ENCODE measurements at places on chromosomes 16 and 17.

DNA sequence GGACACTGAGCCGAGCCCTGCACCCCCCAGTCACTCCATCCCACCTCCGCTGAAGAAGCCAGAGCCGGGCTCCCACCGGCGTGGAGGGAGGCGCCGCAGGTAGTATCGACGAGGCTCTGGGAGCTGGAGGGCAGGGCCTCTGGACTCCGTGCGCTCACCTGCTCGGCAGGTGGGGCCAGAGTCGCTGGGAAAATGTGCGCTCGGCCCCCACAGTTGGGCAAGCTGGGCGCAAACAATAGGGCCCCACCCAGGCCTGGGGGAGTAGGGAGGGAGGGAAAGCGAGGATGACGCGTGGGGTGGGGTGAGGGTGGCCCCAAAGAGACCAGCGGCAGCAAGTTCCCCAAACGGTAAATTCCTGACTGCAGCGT lies 668 bp downstream of the JUP start:
- DNase-seq: no peak

GRCh38 chr16:3471518-3472176 lies 23.6 kb downstream of the C16orf90 start:
- DNase-seq: no peak

DNA sequence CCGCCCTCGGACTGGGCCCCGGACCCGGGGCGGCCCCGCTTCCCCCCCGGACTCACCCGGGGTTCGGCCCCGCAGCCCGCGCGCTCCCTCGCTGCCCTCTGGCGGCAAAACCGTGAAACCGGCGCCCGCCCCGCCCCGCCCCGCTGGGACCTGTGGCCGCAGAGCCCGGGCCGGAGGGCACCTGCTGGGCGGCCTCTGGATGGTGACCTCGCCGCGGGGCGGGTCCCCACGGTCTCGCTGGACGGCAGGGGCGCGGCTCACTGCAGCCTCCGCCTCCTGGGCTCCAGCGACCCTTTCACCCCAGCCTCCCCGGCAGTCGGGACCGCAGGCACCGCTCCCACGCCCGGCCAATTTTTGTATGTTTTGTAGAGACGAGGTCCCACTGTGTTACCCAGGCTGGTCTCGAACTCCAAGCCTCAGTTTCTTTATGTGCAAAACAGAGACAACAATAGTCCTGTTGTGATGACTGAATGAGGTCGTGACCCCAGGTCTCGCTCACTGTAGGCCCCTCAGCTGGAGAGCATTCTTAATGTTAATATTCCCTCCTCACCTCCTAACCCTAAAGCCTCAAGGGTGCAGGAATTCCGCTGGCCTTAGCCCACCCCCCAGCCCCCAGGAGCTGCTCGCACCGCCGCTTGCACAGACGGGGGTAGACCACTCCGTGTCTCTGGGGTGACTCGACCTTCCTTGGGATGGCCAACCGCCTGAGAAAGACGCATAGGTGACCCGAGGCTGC lies 33.7 kb upstream of the RPH3AL start:
- peak; percentile 64 for DNase-seq

GRCh38 chr17:77274096-77274845 lies 133.5 kb downstream of the SEC14L1 start:
- no peak for DNase-seq

GRCh38 chr17:3531266-3532101 lies 26.1 kb downstream of the TRPV3 start:
- DNase-seq: no peak

- no peak for DNase-seq
Observed at GRCh38 chr17:320139-320538, 32.5 kb downstream of the RPH3AL start.

GRCh38 chr16:53673189-53673588 lies 30.5 kb downstream of the RPGRIP1L start:
- no peak for DNase-seq

- no peak for DNase-seq
Observed at GRCh38 chr16:7834771-7835431, 502.3 kb downstream of the RBFOX1 start.

DNA sequence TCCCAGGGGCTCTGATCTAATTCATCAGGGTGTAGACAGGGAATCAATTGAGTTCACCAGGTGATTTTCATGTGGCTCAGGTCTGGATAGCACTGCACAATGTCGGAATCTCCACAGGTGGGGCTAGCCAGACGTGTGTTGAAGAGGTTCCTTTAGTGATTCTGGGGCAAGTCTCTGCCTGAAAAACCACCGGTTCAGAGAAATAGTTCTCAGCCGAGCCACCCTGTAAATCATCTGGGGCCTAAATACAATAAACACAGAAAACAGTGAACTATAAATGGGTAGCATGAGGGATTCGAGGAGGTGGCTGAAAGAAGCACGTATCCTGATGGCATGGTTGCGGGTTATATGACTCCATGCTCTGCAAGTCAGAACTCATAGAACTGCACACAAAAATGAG lies 21.3 kb downstream of the ASPA start:
- DNase-seq: no peak

DNA sequence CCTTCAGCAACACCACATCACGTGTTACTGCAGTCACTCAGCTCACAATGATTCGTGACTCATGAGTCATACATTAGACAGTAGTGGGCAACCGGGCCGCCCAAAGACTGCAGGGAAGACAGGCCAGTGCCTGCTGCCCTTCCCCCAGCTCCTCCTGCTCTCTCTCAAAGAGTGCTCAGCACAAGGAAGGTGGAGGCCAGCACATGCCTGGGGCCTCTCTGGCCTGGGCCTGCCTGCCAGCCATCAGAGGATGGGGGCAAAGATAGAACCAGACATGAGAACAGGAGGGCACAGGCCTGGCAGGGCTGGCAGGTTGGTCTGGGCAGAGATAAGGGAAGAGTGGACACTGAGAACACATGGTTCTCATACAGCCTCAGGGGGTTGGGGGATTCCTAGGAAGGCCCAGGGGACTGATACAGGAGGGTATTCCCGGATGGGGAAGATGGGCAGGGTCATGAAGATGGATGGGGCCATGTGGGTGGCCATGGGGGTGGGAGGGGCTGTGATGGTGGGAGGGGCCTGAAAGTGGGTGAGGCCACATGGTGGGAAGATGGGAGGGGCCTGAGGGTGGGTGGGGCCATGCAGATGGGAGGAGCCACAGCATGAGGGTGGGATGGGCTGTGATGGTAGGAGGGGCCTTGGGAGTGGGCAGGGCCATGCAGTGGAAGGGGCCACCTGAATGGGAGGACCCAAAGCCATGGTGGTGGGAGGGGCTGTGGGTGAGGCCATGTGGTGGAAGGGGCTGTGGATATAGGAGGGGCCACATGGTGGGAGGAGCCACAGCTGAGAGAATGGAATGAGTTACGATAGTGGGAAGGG lies 29.0 kb downstream of the KATNB1 start:
- DNase-seq: no peak

GRCh38 chr17:82957469-82957795 lies 117.6 kb upstream of the ZNF750 start:
- no peak for DNase-seq

DNA sequence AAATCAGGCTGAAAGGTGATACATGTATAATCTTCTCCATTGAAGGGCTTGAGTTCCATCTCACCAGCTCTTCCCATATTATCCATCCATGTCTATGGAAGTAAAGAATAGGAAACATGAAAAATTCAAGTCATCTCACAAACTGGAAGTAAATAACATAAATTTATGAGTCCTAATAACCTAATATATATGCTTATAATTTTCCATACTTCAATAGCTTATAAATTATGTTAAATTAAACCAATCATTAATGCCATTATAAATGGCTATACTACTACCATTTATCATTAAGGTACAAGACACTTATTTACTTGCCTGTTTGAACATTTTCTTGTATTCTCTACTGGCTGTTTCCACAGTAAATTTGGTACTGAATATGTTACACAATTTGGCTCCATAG lies 4.8 kb downstream of the TOP2A start:
- DNase-seq: no peak

- no peak for DNase-seq
Observed at GRCh38 chr16:70478912-70479341, 24.5 kb downstream of the FCSK start.

- no peak for DNase-seq
Observed at GRCh38 chr16:52054326-52054725, 492.6 kb downstream of the TOX3 start.

DNA sequence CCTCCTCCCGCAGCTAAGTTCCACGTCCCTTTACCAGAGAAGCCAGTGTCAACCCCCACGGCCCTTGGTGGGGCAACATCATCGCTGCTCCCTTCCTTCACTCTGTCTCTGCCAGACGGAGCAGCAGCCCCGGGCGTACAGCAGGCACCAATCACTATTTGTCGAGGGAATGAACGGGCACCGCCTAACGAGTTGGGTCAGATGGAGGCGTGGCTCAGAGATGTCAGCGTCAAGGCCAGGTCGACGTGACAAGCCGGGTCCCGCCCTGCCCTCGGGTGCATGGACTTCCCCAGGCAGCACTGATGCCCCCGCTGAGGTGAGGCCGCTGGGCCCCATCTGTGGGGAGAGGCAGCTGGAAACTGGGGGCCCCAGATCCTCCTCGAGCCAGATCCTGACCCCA lies 50.0 kb downstream of the CBFA2T3 start:
- DNase-seq: no peak
